ENCODE measurements at places on chromosomes 2 and 18.

GRCh38 chr2:240569523-240569997 is 1.3 kb downstream of the RNPEPL1 start:
- no peak for DNase-seq

DNA sequence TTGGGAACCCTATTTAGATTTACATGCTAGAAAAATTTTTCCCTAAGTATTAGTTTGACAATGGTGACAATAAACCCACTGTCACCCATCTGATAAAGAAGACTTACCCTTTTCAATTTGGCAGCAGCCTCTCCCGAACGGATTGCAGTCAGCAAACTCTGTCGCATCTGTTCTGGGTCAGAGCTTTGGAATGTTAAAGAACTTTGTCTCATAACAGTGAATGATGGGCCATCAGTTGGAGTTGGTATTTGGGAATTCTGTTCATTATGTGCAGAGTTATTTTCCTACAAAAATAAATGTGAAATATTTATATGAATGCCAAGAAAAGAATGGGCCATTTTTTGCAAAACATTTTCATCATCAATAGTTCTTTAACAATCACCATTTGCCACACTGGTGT is 70.8 kb upstream of the GRB14 start:
- peak; percentile 8 for DNase-seq

GRCh38 chr18:79621501-79621900 is 58.1 kb upstream of the CTDP1 start:
- no peak for DNase-seq

DNA sequence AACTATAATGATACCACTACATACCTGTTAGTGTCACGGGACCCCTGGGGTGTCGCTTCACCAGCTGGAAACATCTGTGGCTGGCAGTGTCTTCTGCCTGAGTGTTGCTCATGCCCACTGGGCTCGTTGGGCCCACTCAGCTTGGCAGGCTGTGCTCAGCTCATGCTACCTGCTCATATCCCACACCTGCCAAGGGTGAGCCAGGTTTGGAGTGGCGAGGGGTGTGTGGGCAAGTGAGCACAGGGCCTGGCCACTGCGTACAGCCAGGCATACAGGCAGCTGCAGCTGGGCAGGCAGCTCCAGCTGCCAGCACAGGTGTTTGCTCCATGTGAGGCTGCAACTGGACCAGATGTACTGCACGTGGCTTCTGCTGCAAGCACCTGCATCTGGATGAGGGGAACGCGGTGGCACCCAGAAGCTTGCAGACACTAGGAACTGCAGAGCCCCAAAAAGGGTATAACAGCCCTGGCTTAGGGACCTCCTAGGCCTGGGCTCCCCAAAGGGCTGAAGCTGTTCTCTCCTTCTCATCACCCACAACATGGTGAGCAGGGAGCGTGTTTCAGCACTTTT is 70.1 kb downstream of the SUCLG1 start:
- DNase-seq: no peak

- no peak for DNase-seq
These were observed 42.3 kb upstream of the NCOA1 start for GRCh38 chr2:24448797-24449196.

- DNase-seq: no peak
These were observed 95.9 kb upstream of the MBOAT2 start for GRCh38 chr2:9099341-9099751.

- peak; percentile 7 for DNase-seq
These were observed 343.6 kb upstream of the SYT4 start for GRCh38 chr18:43620936-43621335.

DNA sequence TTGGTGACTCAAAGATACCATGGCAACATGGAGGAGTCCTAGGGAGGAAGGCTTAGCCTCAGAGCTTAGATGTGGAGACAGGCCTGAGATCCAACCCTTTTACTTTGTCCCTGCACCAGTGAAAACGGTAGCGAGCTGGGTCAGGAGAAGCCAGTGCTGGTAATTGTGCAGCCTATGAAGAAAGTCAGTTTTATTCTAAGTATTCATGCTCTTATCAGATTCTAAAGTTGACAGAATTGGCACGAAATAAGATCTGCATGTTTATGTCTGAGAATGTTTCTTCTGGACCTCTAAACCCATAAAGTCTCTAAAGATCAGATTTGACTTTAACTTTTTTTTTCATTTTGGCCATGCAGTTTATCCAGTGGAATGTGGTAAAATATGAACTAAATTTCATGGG is 93.8 kb downstream of the SCG2 start:
- no peak for DNase-seq

- no peak for DNase-seq
These were observed 65.0 kb upstream of the IKZF2 start for GRCh38 chr2:213216461-213216860.

GRCh38 chr2:97738179-97739019 is 25.0 kb downstream of the ZAP70 start:
- no peak for DNase-seq

GRCh38 chr2:47452761-47453160 is 49.8 kb downstream of the MSH2 start:
- DNase-seq: no peak

DNA sequence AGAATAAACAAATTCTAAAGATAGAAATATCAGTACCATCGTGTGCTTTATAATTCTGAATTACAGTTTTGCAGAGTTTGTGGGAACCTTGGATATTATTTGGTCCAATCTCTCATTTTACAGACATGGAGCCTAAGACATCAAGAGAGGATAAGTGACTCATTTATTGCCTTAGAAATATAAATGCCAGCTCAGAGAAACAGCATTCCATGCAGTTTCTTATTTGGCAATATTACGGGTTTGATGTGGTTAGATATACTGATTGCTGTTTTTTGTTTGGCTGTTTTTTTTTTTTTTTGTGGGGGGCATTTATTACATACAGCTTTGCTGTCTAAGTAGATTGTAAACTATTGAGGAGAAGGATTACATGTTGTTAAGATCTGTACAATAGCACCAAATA is 1241.1 kb upstream of the LRRTM1 start:
- DNase-seq: no peak

- DNase-seq: no peak
These were observed 634.0 kb upstream of the FSHR start for GRCh38 chr2:49788300-49788699.

GRCh38 chr2:99851089-99851488 is 291.3 kb downstream of the AFF3 start:
- DNase-seq: no peak

DNA sequence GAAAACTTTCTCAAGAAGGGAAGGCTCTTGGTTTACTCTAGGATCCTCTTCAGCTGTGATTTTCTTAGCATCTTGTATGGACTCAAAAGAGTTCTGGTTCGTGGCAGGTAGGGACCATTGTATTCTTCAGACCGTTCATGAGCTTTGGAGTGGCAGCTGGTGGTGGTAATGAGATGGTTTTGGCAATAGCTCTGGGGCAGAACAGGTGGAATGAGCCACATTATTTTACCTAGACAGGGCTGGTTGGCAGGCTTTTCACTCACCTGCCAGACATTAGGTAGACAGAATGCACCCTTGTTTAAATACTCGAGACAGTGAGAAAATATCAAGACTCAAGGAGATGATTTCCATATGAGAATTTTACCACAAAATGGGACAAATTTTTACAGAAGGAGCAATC is 26.2 kb upstream of the MGAT5 start:
- no peak for DNase-seq

Data from Caco-2 (cell line).